ENCODE measurements at places on chromosomes 7 and 10.
A peak's percentile ranks its signal among the peaks of the same experiment; 100 is the strongest.

- no peak for DNase-seq
Measured at GRCh38 chr7:40310258-40310657, 175.5 kb downstream of the SUGCT start.

DNA sequence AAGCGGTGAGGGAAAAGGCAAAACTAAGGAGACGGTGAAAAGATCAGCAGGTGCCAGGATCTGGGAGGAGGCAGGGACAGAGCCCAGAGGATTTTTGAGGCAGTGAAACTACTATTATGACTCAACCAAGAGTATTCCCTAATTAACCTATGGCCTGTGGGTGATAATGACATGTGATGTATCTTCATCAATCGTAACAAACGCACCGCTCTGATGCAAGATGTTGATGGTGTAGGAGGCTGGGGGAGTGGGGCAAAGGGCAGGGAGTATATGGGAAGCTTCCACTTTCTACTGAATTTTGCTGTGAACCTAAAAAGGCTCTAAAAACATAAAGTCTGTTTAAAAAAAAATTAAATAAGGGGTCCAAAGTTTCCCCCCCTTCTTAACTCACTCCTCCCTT lies 25.5 kb upstream of the EZH2 start:
- DNase-seq: no peak

DNA sequence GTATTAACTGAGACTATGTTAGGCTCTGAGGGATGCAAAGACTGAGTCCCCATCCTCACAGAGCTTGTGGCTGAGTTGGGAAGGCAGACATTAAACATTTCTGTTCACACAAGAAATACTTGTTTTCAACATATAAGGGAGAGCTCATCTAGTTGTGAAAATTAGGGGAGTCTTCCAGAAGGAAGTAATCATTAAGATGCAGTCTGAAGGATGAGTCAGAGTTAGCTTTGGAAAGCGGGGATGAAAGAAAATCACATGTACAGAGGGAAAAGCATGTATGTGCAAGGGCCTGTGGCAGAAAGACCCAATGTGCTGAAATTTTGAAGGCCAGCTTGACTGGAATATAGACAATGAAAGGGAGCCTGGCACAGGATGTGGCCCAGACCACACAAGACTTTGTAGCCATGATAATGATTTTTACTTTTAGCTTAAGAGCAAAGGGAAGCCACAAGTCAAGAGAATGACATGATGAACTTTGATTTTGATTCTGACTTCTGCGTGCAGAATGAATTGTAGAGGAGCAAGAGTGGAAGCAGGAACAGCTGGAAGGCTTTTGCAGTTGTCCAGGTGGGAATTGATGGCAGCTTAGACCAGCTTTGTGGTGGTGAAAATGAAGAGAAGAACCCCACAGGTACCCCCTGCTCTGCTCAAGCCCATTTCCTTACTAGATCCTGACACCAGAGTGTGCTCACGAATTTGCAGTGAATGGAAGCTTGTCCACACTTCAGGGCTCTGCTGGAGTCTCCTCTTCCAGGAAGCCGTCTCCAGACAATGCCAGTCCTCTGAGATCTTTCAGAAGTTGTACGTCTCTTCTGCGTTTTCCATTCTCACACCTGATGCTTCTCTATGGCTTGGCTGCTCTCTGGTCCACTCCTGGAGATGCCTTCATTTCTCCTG lies 115.6 kb downstream of the ATXN7L1 start:
- no peak for DNase-seq

- peak; percentile 10 for DNase-seq
Measured at GRCh38 chr10:119208553-119208940, 1.2 kb downstream of the GRK5 start.

DNA sequence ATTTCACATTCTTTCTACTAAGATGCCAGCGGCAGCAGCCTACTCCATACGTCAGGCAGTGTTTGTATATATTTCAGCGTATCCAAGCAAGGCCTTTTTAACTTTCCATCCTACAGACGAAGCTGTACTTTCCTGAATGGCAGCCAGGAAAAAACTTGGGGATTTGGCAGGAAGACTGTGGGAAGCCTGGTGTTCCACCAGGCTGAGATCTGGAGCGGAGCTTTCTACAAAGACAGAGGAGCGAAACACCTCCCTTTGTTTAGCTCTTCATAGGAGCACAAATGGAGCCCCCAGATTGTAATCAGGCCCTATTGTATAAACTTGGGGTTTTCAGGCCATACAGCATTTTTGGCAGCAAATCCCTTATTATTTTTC lies 143.8 kb downstream of the TES start:
- DNase-seq: no peak

GRCh38 chr7:26340476-26341018 lies 48.9 kb downstream of the SNX10 start:
- DNase-seq: no peak

GRCh38 chr7:14233076-14233867 lies 243.8 kb upstream of the ETV1 start:
- DNase-seq: no peak

DNA sequence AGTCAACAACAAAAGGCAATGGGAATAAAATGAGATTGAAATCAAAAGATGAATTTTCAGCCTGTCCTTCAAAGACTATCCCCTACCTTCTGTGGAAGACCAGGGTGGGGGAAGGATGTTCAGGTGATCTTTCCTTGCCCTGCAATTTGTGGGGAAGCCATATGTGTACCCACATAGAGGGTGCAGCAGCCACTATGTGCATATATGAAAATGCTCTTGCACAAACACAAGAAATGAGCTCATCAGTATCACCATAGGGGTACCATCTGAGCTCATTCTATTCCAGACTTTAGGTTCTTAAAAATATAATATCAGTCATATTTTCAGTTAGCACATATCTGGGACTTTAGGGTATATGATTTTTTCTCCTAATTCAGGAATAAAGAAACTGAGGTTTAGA lies 17.7 kb downstream of the GIMAP5 start:
- no peak for DNase-seq

GRCh38 chr7:29494350-29494749 lies 69.3 kb upstream of the PRR15 start:
- no peak for DNase-seq

- no peak for DNase-seq
Measured at GRCh38 chr10:121043124-121043849, 192.1 kb downstream of the WDR11 start.

DNA sequence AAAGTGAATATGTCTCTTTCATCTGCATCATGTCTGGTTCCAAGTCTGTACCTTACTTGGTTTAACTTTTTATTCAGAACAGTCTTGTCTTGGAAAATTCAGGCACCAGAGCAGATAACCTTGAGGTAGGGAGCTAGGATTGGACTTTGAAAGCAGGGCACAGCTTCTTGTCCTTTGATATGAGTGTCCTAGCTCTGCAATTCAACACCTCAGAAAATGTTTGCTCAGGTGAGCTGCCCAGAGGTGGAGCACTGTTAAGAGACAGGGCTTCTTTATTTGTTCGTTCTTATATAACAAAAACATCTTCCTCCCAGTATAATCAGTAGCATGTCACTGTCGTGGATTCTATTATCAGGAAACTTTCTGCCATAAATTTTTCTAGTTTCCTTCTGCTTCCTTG lies 118.3 kb downstream of the LRRC4 start:
- DNase-seq: no peak

DNA sequence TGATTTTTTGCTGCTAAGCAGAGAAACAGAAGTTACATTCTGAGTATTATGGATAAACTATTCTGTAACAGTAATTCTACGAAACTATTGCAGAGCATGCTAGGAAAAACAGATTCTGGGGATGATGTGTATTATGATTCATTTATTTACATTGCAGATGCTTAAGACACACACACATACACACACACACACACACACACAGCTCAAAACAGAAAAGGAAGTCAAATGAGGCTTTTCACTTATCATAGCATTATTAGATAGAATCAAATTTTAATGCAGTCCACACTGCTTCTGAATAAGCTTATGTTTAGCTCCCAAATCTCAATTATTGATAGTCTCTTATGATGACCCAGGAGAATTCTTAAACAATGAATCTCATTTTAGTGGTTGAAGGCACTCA lies 307.2 kb downstream of the HGF start:
- DNase-seq: no peak

- no peak for DNase-seq
Measured at GRCh38 chr10:119222966-119223386, 15.6 kb downstream of the GRK5 start.

GRCh38 chr7:157018997-157019608 lies 8.6 kb upstream of the MNX1 start:
- no peak for DNase-seq

DNA sequence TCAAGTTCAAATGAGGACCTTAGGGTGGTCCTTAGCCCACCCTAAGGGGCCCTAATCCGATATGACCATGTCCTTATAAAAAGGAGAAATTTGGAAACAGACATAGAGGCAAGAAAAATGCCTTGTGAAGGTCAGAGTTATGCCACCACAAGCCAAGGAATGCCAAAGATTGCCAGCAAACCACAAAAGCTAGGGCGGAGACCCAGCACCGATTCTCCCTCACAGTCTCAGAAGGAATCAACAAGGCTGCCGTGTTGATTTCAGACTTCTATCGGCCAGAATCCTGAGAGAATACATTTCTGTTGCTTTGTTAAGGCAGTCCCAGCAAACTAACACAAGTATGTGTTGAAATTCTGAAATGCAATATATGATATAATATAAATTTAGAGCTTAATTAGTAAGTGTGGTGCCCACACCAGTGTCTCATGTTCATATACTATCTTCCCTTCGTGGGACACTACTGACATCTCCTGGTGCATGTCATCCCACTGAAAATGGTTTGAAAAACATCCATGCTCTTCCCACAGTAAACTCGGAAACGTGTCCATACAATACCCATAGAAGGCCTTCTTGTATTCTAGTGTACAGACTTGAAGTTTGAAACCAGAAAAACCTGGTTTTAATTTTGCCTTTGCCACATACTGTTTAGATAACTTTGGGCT lies 349.0 kb downstream of the TNS3 start:
- DNase-seq: no peak

GRCh38 chr7:83519240-83519639 lies 129.7 kb downstream of the SEMA3E start:
- DNase-seq: no peak

Measured in CD14-positive monocyte (primary cell).